Activated CD8-positive, alpha-beta memory T cell treated with anti-CD3 and anti-CD28 coated beads for 48 hours (primary cell): ENCODE measurements at places on chromosomes 6 and 20.

GRCh38 chr20:12016291-12016690, 98.6 kb downstream of the BTBD3 start:
- no peak for DNase-seq

GRCh38 chr6:6610031-6610591, 21.6 kb downstream of the LY86 start:
- DNase-seq = no peak

GRCh38 chr6:126724821-126725220, 384.9 kb downstream of the CENPW start:
- DNase-seq = no peak

DNA sequence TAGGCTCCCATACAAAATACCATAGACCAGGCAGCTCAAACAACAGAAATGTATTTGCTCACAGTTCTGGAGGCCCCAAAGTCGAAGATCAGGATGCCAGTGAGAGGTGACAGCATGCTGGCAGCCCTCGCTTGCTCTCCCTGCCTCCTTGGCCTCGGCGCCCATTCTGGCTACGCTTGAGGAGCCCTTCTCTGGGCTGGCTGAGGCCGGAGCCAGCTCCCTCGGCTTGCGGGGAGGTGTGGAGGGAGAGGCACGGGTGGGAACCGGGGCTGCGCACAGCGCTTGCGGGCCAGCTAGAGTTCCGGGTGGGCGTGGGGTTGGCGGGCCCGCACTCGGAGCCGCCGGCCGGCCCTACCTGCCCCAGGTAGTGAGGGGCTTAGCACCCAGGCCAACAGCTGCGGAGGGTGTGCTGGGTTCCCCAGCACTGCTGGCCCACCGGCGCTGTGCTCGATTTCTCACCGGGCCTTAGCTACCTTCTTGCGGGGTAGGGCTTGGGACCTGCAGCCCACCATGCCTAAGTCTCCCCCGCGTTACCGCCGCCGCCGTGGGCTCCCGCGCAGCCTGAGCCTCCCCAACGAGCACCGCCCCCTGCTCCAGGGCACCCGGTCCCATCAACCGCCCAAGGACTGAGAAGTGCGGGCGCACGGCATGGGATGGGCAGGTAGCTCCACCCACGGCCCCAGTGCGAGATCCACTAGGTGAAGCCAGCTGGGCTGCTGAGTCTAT, 32.6 kb upstream of the SERPINB9 start:
- DNase-seq = no peak
